Chondrocyte (in vitro differentiated cells): ENCODE measurements at places on chromosomes 13 and 19. TPM values are rescaled to one million over a fixed set of nuclear protein-coding genes. Genes with fewer than 3 reads are reported as not detected.
A peak's percentile ranks its signal among the peaks of the same experiment; 100 is the strongest.

Gene URAD
- not detected in 3 replicates for total RNA-seq

Gene DGKH
- 10.9 to 14.7 TPM (median 14.0 TPM) in 3 replicates for total RNA-seq

Gene ZSCAN5C
- not detected in 3 replicates for total RNA-seq

Gene KLHL1
- not detected in 3 replicates for total RNA-seq

Gene CCDC169
- 1.8 to 2.3 TPM (median 2.2 TPM) in 3 replicates for total RNA-seq

Gene OBI1
- 8.3 to 9.4 TPM (median 8.8 TPM) in 3 replicates for total RNA-seq

DNA sequence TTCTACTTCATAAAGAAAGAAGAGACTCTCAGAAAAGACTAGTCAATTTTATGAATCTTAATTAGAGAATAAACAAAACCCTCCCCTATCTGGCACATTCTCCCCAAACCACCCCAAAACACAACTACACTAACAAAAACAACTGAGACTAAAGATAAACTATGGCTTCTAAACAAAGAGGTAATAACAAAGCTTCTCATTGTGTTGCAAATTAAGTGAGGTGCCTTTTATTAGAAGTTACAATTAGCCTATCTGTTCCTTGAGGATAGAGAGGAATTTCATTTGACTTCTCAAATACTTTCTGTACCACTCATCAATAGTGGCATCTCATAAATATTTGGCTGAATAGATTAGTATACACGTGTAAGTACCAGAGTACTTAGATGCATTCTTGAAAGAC, 1196.2 kb downstream of the PCDH9 start:
- no peak for DNase-seq

DNA sequence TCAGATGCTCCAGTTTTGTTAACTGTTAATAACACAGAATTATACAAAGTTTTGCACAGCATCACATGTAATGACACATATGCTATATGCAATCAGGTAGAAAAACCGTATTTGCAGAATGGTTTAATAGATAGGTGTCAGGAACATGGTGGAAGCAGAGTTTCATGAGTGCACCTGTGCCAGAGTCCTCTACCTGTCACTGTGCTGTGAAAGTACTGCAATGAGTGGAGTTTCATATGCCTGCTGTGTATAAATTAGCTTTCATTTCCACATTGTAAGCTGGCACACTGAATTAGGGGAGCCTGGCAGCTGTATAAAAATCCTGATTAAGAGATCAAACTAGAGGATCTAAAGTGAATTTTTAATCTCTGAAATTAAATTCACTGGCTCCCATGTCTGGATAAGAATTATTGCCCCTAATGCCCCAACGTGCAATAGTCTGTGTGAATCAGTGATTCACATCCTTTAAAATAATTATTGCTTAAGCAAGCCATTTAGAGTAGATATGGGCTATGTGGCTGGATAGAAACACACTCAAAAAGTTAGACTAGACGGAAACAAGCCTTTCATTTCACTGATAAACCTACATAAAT, 8.5 kb upstream of the EEF1AKMT1 start:
- DNase-seq = no peak

DNA sequence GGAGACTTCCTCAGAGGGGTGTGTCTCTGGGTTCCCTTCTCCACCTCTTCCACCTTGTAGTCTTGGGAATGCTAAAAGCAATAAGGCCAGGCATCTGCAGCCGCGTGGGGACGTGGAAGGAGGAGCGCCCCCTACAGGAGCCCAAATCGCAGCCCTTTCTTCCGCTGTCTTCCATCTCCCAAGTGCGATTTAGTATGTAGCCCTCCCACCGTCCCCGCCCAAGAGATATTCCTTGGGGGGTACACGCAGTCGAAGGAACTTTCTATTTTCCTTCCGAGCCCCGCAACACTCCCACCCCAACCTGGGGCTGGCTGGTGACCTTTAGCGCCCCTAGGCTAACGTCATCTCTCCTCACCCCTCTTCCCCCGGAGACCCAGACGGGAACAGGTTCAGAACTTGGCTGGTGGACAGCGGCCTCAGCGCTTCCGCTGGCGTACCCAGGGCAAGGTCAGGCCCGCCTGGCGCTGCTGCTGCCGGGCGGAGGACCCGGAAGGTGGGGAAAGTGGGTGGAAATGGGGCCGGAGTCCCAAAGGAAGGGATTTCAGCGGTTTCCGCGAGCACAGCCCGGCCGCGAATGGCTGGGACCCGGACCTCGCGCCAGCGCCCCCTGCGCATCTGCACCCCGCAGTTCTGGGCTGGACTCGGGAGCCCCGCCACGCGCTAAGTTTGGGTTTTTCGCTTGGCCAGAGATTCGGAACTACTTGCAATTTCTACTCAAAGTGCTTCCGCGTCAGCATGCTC, 2.1 kb upstream of the PCDH8 start:
- DNase-seq = no peak

GRCh38 chr13:27419328-27419727, 5.1 kb upstream of the GTF3A start:
- no peak for DNase-seq

DNA sequence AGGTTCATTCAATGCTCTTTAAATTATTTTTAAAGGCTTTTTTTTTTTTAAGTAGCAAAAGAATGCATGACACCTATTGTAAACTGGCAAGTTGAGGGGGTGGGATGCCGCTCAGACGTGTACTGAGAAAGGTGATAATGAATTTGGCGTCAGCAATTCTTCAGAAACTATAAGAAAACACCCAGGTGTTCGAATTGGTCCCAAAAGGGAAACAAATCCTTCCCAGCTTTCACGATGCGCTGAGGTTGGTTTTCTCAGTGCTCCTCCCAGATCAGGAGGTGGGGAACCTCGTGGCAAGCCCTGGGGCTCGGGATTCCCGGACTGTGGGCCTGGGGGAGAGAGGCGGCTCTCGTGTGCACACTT, 543 bp upstream of the FAM124A start:
- no peak for DNase-seq

GRCh38 chr13:114164053-114164452, 15.0 kb upstream of the CFAP97D2 start:
- DNase-seq = no peak

DNA sequence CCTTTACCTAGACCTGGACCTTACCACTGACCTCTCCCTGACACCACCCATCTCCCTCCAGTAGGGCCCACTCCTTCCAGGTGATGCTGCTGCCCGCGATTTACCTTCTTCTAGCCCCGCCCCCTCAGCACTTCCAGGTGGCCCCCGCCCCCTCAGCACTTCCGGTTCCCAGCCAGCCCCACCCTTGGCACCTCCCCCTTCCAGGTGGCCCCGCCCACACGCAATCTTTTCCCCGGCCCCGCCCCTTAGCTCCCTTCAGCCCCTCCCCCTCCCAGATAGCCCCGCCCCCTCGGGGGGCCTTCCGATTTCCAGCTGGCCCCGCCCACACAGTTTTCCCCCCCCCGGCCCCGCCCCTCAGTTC, 586 bp downstream of the LIG1 start:
- no peak for DNase-seq

DNA sequence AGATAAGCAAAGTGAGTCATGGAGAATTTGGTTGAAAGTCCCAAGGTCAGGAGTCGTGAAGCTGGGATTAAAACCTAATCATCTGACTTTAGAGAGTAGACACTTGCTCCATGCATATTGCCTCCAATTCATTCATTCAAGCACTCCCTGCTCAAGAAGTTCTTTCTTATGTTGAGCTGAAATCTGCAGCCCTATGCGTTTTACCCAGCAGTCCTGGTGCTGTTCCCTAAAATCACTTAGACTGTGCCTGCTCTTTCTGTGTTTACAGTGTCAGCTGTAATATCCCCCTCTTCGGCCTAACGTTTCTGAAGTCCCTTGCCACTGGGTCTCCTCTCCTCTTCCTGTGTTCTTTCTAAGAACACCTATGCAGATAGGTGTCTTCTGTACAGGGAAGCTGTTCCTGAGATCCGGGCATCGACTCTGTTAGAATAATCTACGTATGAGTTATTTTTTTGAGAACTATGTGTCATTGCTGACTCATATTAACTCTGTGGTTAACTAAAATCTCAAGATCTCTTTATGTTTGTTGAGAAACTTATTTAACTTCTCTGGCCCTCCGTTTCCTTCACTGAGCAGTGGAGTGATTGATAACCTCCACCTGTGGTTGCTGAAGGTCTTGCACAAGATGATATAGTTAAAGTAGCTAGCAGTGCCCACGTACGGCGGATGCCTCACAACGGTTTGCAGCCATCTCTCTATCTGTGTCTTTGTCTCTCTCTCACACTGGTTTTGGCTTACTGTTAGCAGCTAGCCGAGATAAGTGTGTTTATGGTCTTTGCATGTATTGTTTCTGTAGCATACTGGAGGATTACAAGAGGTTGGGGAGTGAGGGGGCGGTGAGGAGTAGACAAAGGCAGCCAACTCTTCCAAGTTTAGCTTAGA, 4.7 kb downstream of the ALOX5AP start:
- DNase-seq = no peak

DNA sequence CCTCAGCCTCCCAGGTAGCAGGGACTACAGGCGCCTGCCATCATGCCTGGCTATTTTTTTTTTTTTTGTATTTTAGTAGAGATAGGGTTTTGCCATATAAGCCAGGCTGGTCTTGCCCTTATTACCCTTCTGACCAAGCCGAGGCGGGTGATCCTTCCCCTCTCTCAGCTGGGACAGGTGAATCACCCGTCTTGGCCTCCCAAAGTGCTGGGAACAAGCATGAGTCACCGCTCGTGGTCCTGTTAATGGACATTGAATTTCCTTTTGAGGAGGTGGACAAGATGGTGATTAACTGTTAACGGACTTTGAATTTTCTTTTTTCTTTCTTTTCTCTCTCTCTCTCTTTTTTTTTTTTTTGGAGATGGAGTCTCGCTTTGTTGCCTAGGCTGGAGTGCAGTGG, 10.6 kb downstream of the CD70 start:
- DNase-seq = no peak

DNA sequence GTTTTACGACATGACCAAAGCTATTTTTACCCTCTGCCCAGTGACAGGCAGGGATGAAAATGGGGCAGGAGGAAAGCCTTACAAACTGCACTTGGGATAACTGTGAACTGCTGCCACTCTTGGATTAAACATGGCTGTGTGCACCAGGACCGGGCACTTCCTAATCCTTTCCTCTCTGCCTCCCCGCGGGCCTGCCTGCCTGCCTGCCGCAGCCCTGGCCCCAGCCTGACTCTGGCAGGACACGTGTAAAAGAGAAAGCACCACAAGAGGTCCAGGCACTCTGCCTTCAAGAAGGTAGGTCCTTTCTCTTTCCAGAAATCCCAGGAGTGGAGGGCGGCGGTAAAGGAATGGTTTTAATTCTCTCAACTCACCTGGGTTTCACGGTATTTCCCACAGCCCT, 4.8 kb downstream of the TSHZ3 start:
- DNase-seq = no peak

- peak; percentile 67 for DNase-seq
Measured at GRCh38 chr19:46609511-46610412, 8.6 kb downstream of the CALM3 start.

- DNase-seq = no peak
Measured at GRCh38 chr19:14432791-14433553, at the start of gene PKN1. Gene PKN1, plus strand, starts transcription at chr19:14433306. Its CDS starts 216 bp downstream, at chr19:14433522.

GRCh38 chr19:1884291-1884718, 991 bp downstream of the ABHD17A start:
- no peak for DNase-seq

DNA sequence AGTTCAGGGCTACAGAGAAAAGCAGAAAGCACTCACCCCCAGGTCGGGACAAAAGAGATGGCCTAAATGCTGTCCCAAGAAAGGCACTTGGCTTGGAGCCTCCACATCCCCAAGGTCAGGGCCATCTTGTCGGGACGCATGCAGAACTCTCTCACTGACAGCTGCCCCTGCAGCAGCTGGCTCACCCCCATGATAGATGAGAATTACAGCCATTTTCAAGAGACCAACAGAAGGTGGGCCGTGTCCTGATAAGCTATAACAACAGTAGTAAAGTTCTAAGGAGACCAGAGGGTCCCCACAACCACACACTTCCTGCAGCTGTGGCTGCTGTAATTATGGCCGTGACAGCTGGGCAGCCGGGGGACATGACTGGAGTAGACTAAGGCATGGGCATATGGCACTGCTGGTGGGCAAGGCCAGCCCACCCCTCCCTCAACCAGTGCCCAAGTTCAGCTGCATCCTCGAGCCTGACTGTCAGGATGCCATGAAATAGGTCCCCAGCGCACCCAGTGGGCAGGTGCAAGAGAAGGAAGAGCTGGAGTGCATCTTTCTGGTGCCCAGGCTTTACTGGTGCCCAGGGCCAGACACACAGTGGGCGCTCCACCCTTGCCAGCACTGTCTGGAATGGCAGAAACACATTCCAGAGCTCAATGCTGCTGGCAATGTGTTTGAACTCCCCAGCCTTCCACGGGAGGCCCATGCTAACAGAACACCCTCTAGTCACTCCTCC, 436.7 kb upstream of the ZNF507 start:
- no peak for DNase-seq

- DNase-seq = no peak
Measured at GRCh38 chr19:8505680-8506401, 3.4 kb upstream of the PRAM1 start.

DNA sequence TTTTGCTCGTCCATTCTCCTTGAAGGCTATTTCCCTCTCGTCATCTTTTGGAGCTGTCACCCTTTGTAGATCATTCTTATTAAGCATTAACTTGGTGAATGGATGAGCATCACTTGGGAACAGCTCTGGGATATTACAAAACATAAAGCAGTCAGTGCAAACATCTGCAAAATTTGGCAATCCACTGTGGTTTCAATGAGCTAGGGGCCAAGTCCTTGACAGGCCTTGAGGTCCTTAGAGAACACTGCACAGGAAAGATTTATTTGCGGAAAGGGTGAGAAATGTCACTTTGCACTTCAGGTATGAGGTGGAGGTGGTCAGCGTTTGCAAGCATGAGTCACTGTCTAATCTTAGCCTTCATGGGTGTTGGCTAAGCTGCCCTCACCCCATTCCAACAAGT, 239.7 kb upstream of the MAB21L1 start:
- DNase-seq = no peak

DNA sequence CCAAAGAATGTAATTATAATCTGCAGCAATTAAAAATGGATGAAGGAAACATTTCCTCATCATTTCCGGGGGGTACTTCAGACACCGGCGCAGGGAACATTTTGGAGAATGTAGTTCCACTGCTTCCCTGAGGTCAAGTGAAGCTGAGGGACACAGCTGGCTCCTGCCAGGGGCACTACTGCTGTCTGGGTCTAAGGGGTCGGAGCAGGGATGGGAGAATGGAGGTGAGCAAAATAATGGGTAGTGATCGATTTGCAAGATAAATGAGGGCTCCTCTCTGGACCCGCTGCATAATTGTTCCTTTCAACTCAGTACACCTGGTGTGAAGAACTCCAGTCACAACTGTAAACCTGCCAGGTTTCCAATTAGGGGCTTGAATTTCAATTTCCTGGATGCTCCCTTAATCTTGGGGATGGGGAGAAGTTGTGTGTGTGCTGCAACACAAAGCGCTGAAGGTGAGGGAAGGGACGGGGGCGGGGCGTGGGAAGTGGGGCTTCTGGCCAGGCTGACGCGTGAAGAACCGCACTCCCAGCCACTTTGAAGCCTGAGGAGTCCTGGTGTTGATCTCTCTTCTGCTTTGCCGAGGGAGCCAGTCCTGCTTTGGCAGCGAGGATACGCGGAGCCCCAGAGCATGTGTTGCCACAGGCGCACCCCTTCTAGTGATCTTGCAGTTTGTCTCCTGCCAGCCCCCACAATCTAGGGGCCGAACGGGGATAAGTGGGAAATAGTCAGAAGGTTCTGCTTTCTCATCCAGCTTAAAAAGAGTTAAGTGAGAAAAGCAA, 57.9 kb upstream of the PCDH8 start:
- DNase-seq = no peak

- DNase-seq = peak; percentile 73
Measured at GRCh38 chr19:33501693-33502356, 19.8 kb downstream of the PEPD start.
